ENCODE measurements at places on chromosomes 4 and X. TPM values are rescaled to one million over a fixed set of nuclear protein-coding genes. Genes with fewer than 3 reads are reported as not detected.

GRCh38 chrX:148784856-148785255, 284.4 kb downstream of the AFF2 start:
- no peak for DNase-seq

DNA sequence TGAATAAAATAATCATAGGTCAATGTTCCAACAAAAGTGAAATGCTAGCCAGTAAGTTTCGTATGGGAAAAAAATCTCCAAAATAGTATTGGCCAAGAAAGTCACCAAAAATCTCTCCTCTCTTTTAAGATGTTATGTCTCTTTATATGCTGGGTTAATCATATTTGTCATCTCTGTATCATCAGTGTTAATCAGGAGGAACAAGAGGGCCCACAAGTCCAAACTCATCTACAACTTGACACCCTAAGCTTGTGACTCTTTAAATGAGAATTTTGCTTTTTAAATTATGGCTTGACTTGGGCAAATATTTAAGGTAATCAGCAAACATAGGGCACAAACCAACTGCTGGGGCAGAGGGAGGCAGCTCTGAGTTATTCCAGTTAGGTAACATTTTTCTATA, 75.5 kb downstream of the AMMECR1 start:
- DNase-seq: no peak

GRCh38 chr4:15577508-15577907, 77.6 kb downstream of the FBXL5 start:
- DNase-seq: no peak

SSX4B gene
- not detected for total RNA-seq

GRCh38 chr4:175530655-175531054, 281.4 kb downstream of the GPM6A start:
- DNase-seq: no peak

DNA sequence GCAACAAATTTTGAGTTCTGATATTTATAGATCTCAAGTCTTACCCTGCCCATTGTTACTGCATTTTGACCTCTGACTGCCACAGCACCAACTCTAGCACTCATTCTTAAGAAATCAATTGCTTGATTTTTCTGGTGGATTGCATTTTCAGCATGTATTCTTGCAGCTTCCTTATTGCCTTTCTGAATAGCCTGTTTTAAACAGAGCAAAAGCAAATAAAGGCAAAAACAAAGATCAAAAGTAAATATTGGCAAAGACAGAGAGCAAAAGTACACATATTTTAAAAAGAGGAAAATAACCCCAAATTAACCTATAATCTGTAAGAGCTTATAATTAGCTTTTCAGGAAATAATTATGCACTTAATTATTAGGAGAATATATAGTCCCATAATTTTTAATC, 129.4 kb upstream of the TENT5D start:
- no peak for DNase-seq

DNA sequence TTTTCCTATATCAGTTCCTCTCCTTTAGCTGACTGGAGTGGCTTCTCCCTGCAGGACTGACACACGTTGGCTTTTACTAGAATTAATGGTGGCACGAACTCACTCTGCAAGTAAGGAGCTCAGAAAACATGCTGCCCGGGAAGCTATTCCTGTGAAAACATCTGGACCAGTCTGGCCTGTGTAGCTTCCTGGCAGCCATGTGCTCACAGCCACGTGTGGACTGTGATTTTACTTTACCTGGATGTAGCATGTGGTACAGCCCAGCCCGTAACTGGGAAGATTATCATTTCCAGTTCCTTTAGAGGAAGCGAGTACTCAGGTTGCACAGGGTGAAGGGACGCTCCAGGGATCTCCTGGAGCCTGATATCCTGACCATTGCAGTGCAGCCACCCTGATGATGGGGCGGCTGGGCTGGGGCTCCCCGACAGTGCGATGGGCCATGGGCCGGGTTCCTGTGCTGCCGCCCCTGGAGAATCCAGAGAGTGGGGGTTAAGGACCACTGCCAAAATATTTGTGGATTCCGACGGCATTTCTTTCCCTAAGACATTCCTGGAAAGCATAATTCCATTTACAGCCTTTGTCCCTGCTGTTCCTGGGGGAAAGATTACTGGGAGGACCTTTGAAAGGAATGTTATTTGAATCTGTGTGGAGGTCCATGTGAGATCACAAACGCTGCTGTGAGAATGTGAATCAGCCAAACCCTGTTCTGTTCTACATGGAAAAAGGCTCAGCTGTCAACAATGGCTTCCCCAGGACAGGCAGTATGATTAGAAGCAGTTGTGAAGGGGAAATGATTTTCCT, 35.0 kb downstream of the PROM1 start:
- DNase-seq: no peak
